EL (cell line): ENCODE measurements at places on chromosomes 13 and 19.

DNA sequence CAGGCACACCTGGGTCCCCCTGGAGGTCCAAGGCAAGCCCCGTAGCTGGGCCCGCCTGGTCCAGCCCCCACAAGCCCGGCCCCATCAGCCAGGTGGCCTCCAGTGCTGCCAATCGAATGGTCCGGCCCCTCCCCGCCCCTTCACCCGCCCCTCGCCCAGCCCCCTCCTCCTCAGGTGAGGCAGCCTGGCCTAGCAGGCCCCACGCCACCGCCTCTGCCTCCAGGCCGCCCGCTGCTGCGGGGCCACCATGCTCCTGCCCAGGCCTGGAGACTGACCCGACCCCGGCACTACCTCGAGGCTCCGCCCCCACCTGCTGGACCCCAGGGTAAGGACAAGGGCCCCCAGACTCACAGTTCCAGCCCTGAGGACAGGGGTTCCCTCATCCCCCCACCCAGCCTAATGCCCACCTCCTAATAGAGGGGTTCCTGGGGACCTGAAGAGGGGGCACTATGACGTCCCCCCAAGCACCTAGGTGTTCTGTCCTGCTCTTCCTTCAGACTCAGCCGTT, at the start of gene HPN:
HPN (plus strand) TSS at position 174 of the 508 bp plus-strand sequence. CDS start 786 bp downstream, outside the sequence.
- DNase-seq: no peak

DNA sequence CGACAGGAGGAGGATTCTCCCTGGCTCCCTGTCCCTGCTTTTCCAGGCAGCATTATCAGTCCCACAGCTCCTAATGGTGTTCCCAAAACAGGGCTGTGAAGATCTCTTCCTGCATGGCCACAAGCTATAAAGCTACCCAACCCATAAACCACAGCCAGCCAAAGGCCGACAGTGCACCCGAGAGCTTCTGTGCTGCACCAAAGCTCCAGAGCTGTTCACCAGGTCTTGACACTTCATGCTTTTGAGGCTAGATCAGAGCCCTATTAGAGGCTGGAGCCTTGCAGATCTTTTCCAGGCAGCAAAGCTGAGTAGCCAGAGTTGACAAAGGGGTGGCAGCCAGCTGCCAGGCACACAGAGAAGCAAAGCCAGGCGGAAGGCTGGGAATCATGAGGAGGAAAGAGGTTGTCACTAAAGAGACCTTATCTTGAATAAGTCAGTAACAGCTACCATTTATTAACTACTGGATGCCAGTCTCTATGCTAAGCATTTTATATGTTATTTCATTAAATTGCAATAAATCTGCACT, 180.4 kb downstream of the KATNAL1 start:
- DNase-seq: peak; percentile 85

DNA sequence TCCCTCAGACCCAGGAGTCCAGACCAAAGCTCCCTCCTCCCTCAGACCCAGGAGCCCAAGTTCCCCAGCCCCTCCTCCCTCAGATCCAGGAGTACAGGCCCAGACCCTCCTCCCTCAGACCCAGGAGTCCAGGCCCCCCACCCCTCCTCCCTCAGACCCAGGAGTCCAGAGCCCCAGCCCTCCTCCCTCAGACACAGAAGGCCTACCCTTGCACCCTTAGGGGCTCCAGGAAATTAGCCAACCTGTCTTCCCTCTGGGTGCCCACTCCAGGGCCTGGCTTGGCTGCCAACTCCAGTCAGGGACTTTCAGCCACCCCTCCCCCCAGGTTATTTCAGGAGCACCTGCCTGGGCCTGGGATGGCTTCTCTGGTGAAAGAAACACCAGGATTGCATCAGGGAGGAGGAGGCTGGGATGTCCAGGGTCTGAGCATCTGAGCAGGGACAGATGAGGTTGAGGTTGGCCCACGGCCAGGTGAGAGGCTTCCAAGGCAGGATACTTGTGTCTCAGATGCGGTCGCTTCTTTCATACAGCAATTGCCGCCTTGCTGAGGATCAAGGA, at the start of gene FGF21:
FGF21 (plus strand) TSS at position 441 of the 558 bp plus-strand sequence. CDS start 713 bp downstream, outside the sequence.
- peak; percentile 13 for DNase-seq

- no peak for DNase-seq
These were observed 17.1 kb upstream of the SHFL start for GRCh38 chr19:10069046-10069445.

GRCh38 chr19:4367781-4368127, 24.4 kb downstream of the MPND start:
- no peak for DNase-seq

DNA sequence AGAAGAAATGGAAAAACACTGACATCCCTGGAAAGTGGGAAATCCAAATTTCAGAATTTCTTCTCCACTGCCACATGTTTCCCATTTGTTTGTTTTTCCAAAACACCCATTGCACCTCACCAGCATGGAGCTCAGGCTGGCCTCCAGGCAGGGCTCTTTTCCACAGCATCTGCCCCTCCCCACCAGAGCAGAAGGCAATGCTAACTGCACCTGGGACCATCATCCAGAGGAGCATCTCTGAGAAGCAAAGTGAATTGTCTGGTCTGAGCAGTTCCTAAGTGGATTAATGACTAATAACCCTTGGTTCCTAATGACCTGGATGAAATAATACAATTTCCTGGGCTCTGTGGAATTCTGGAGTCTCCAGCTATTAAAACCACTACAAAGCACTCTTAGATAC, 8.8 kb upstream of the CYSLTR2 start:
- no peak for DNase-seq

- no peak for DNase-seq
These were observed 5.1 kb upstream of the USP12 start for GRCh38 chr13:27176470-27177410.
